ENCODE measurements at places on chromosomes 12 and 14.

DNA sequence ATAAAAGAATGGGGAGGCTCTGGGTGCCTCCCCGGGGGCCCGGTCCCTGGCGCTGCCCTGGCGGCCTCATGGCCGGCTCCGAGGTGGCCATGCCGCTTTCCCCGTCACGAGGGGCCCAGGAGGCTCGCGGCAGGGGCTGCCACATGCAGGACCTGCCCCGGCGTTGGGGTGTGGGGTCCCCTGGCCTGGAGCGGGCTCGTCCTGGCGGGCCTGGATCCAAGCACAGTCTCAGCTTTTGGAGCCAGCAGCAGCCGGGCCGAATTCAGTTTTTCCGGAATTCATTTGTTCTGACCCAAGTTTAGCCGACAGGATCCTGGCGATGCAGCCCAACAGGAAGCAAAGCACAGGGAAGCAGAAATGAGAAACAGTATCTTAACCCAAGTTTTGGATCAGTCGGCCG, 26.4 kb upstream of the AEBP2 start:
- no peak for DNase-seq

DNA sequence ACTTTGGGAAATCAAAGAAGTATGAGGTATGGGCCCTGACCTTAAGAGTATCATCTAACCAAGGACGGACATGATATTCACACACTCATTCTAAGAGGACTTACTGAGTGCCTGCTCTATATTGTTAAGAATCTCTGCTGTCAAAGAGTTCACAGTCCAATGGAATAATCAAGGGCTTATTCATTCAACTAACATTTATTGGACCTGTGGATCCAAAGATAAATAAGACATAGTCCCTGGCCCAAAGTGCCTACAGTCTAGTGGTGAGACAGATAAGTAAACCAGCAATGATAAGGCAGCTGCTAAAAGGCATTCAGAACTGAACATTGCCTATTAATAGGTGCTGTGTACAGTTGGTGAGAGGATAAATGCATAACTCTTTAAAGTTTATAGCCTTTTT, 11.0 kb downstream of the WDR20 start:
- no peak for DNase-seq

DNA sequence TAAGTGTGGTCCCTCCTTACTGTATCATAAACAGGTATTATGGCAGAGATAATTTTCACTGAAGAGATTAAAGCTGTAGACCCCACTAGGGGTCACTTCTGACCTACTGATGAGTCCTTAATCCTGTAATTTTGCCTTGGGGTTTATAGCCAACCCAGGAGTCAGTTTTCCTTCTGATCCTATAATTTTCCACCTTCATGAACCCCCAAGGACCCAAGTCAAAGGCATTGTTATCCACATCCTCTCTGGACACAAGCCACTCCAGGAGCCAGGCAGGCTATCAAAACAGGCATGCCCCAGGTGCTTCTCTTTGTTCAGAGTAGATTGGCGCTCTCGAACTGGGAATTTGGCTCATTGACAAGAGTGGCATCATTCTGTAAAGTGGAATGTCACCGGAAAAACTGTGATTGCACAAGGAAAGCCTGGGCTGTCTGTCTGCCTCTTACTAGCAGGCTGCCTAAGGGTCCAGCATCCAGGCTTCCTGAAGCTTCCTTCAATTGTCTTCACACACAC, 1523.2 kb upstream of the FLRT2 start:
- no peak for DNase-seq

GRCh38 chr14:102497998-102498677, 11.4 kb downstream of the ANKRD9 start:
- DNase-seq = no peak

DNA sequence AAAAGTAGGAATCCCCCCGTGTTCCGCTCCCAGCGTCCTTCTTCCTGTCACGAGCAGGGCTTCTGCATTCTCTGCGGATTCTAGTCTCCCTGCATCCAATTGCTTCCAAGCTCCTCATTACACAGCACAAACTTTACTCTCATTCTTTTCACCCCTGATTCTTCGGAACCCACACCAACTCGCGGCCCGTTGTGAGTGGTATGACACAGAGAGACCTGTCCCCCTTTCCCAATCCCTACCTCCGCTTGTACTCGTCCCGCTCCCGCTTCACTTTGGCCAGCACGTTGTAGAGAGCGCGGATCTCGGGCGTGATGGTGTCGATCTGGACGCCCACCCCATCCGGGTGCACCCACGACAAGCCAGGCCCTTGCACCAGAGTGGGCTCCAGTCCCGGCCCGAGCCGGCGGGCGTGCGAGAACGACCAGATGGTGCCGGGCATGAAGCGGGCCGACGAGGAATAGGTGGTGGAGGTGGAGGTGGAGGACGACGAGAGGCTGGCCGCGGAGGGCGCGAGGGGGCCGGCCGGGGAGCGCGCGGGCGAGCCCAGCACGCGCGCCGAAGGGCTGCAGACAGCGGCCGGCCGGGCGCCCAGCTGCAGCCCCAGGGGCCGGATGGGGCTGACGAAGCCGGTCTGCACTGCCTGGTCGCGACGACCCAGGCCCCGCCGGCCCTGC, 687 bp downstream of the IFFO1 start:
- DNase-seq = no peak

GRCh38 chr14:99790201-99790977, 2.8 kb upstream of the EML1 start:
- DNase-seq = no peak

GRCh38 chr12:27657296-27657695, 39.0 kb upstream of the REP15 start:
- DNase-seq = no peak

GRCh38 chr12:110304061-110304551, 23.1 kb downstream of the ATP2A2 start:
- no peak for DNase-seq

DNA sequence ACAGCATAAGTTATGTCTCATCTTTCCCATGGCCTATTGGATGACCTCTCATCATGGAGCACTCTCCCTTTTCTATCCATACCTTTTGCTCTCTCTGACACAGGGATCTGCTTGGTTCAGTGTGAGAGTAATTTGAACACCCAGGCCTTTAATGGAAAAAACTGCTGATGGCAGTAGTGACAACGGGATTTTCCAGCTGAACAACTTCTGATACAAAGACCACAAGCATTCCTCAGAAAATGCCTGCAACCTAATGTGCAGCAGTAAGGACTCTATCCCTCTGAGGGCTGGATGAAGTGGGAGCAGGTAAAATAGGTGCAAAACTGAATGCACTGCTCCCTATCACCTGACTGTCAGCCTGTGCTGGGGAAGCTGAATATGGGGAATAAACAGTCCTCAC, 51.0 kb downstream of the KANSL2 start:
- DNase-seq = no peak

DNA sequence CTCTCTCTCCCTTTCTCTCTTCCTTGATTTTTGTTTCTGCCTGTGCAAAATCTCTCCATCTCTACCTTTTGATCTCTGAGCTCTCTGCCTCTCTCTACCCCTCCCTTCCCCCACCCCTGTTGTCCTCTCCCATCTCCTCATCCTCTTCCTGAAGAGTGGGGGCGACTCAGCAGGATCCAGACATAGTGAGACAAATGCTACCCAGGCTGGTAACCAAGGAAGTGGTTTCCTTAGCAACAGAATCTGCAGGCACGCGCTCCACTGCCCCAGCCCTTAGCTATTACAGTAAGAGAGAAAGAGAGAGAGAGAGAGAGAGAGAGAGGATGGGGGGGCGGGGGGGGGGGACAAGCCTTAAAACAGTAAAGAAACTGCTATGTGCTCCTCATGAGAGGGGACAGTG, 85.6 kb downstream of the CMKLR1 start:
- no peak for DNase-seq

DNA sequence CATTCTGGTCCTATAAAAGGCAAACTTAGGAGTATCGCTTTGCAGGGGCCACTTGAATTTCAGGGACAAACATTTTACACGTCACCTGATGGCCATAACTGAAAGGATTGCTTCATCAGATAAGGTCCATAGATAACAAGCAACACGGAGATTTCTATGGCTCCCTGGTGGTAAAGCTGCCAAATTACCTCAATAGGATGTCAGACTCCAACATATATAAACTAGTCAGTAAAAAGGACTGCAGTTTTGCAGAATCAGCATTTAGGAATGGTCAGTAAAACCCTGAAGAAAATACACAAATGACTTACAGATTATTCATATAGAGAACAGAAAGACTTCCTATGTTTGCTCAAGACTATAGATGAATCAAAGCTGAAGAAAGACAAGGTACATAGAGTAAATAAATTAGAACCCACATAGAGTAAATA, 66.1 kb upstream of the GRIP1 start:
- DNase-seq = no peak

DNA sequence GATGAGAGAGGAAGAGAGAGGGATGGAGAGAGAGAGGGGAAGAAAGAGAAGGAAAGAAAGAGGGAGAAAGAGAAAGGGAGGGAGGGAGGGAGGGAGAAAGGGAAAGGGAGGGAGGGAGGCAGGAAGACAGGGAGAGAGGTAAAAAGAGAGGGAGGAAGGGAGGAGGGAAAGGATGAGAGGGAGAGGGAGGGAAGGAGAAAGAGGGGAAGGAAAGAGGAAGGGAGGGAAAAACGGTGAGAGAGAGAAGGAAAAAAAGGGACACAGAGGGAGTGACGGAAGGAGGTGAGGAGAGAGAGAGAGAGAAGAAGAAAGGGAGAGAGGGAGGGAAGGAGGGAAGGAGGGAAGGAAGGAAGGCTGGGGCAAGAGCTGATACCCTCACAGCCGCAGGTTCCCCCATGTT, 56.8 kb downstream of the FOXN3 start:
- DNase-seq = no peak

GRCh38 chr14:104596451-104596918, 8.1 kb downstream of the TMEM179 start:
- DNase-seq = no peak

DNA sequence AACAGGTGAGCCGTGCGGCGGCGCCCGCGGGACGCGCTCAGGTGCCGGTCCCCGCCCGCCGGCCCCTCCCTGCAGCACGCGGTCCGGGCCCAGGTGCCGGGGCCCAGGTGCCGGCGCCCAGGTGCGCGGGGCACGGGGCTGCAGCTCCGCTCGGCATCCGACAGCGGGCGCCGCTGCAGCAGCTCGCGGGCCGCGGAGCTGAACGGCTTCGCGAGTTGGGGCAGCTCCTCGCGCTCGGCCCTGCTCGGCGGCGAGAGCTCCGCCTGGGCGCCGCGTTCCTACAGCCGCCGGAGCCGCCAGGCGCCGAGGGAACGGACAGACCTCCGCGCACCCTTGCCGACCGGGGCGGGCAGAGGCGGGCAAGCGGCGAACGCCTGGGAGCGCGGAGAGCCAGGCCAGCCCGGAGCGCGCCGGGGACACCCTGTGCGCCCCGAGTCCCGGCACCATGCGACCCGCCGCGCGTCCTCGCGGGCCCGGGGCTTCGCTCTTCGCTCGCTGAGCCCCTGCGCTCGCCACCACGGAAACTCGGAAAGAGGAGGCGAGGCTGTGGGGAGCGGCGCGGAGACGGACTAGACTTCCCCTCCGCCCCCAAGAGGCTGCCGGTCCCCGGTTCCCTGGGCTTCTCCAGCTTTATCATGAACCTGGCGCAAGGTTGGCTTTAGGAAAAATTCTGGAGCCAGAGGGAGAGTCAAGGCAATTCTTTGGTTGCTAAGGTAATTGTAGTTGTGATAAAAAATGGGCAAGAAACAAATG, at the start of gene RGS6:
RGS6 (plus strand) TSS at position 201 of the 753 bp plus-strand sequence.
- DNase-seq = no peak

- no peak for DNase-seq
Observed at GRCh38 chr12:77728018-77728417, 102.7 kb upstream of the NAV3 start.

- DNase-seq = no peak
Observed at GRCh38 chr12:85507456-85507855, 227.4 kb downstream of the ALX1 start.

GRCh38 chr12:6235499-6235898, 35.3 kb downstream of the CD9 start:
- no peak for DNase-seq

DNA sequence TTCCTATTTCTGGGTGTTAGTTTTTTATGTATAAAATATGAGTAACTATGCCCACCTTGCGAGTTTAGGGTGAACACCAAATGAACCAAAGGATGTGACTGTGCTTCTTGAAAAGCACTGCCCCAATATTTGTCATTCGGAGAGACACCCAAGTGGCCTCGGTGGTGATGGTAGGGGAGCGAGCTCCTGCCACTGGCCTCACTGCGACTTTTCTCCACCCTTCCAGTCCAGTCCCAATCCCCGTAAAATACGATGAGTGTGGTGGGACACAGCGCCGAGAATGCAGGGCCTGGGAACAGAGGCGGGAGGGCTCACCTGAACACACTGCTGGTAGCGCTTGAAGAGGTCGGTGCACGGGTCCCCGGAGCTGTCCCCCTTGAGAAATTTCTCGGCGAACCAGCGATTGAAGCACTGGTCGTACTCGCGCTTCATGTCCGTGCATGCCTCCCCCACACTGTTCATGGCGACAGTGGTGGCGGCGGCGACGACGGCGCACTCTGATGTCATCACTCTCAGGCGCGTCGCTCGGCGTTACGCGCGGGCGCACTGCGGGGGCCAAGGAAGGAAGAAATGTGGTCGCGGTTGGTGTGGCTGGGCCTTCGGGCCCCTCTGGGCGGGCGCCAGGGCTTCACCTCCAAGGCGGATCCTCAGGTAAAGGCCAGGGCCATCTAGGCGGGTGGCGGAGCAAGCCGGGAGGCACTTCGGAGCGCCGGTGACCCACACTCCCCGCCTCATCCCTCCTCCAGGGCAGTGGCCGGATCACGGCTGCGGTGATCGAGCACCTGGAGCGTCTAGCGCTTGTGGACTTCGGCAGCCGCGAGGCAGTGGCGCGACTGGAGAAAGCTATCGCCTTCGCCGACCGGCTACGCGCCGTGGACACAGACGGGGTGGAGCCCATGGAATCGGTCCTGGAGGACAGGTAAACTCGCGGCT, at the start of the genes GATC and TRIAP1:
GATC (plus strand) TSS at position 534 of the 933 bp plus-strand sequence; CDS start at position 571, 37 bp downstream.
TRIAP1 (minus strand) TSS at position 474 of the 933 bp plus-strand sequence; CDS start at position 462, 12 bp downstream.
- DNase-seq = peak; percentile 49

DNA sequence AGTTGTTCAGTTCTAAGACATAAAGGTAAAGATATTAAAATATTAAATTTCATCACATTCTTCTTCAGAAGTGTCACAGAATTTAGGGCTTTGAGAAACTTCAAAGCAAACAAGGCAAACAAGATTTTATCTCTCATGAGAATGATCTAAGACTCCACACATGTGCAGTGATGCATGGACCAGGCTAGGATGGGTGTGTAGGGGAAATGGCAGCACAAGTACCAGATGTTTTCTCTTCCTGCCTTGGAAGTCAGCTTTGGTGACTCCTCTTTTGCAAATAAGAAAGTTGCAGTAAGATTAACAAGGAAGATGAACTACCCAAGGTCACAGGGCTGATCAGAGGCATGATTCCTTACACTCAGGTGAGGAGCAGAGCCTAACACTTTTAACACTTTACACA, 163.8 kb upstream of the LMNTD1 start:
- DNase-seq = no peak

GRCh38 chr12:108432423-108433121, 82.5 kb upstream of the FICD start:
- DNase-seq = no peak
